ENCODE measurements at places on chromosomes 3 and 15.

DNA sequence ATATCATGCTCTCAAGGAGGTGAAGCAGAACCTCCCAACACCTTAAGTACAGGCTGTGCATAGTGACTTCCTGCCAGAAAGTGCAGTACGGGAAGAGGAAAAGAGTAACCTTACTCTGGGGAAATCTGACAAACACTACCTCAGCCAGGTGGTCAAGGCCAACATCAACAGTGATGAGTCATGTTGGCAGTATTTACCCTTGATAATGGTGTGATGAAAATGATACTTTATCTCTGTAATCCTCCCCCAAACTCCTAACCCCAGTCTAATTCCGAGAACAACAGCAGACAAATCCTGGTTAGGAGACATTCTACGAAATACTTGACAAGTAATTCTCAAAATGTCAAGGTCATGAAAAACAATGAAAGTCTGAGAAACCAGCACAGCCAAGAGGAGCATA, 26.5 kb downstream of the ANKDD1A start:
- no peak for DNase-seq

DNA sequence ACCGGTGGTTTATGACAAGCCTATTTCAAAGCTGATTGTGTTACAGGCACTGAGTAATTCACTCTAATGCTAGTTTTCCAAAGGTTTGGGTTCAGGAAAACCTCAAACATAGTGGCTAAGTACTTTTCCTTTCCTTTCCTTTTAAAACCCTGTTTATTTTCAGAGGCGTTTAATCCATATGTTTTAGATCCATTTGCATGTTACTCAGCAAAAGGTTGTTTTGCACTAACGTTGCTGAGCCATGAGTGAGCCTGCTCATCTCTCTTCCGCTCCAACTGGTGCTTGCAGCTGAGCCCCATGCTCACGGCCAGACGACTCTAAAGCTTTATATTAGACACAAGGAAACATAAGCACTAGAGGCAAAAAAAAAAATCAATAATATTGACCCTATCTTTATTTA, 9.4 kb downstream of the CEMIP start:
- no peak for DNase-seq

- no peak for DNase-seq
Observed at GRCh38 chr15:20295238-20295811, 246.3 kb downstream of the GOLGA6L6 start.

DNA sequence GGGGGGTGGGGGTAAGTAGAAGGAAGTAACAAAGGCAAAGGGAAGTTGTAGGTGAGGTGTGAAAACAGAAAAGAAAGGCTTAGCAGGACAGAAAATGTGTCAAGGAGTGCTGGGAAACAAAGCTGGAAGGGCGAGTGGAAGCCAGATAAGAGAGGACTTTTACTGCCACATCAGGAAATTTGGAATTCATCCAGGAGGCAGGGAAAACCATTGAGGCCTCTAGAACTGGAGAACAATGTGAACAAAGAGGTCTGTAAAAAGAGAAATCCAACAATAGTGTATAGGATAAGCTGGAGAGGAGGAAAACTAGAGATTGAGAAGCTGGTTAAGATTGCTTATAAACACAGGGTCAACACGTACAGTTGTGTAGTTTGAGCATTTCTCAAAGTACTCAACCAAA, 116.6 kb downstream of the NTRK3 start:
- DNase-seq = no peak

DNA sequence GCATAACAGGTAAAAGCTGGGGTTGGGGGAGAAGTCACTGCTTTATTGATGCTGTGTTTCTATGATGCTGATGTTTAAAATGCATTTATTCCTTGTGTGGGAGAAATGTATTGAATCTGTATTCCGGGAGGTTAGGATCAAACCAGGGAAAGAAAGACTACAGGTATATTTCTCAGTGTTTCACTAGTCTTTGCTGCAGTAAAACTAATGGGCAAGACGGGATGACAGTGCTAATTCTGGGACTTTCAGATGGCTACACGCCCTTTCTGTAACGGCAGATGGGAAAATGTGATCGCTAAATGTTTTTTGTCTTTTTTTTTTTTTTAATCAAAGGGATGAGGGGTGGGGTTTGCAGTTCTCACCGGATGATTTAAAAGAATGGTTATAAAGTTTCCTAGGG, 393 bp downstream of the CNTN6 start:
- DNase-seq = no peak

DNA sequence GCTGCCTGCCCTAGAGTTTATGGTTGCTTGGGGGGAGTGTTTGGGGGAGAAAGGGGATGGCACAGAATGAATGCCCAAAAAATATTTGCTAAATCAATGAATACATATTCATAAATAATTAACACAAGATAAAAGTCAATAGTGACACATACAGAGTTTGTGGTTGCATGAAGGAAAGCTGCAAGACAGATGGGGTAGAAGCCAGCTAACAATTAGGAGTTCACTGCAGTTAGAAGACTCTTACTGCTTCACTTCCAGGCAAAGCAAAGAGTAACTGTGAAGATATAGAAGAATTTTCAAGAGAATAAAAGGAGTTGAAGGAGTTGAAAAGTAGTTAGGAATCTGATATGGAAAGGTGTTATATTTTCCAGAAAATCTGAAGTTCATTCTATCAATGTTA, 72.4 kb downstream of the ZNF280D start:
- DNase-seq = no peak

DNA sequence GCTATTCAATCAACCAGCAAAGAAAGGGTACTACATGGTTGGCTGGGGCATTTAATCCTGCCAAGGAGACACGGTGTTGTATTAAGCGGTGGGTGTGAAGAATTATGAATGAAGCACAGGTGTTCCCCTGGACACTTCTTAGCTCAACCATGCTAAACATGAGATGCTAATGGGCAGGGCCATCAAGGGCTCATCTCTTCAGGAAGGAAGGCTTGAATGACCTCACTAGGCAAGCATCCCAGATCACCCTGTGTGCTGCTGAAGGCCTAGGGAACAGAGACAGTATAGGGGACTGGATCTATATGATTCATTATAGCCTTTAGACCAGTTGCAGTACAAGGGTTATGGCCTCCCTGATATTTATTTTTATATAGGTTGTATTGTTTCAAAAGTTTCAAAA, 221.3 kb upstream of the SLCO3A1 start:
- no peak for DNase-seq

DNA sequence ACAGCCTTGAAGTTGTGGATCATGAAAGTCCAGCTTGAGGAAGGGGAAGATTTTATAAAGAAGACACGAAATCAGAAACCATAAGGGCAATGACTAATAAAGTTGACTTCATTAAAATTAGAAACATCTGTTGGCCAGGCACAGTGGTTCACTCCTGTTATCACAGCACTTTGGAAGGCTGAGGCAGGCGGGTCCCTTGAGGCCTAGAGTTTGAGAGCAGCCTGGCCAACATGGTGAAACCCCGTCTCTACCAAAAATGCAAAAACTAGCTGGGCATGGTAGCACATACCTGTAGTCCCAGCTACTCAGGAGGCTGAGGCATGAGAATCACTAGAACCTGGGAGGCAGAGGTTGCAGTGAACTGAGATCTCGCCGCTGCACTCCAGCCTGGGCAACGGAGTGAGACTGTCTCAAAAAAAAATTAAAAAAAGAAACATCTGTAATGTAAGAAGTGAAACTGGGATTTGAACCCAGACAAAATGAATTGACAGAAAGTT, 7.9 kb upstream of the UBXN7 start:
- DNase-seq = no peak

GRCh38 chr3:16482194-16482769, 31.2 kb downstream of the RFTN1 start:
- DNase-seq = no peak

- no peak for DNase-seq
Observed at GRCh38 chr15:81196576-81197254, at the start of gene IL16. TSS of gene IL16 (plus strand) at chr15:81196879. CDS start at chr15:81225400, 28,521 bp downstream.
